Stimulated activated naive B cell treated with anti-CD40 and anti-IgM and Interleukin-4, amounts not matched to agents 10 μg/mL and 1 μg/mL and 100 μg/mL, for 72 hours (primary cell): ENCODE measurements at places on chromosomes 3 and 15.

DNA sequence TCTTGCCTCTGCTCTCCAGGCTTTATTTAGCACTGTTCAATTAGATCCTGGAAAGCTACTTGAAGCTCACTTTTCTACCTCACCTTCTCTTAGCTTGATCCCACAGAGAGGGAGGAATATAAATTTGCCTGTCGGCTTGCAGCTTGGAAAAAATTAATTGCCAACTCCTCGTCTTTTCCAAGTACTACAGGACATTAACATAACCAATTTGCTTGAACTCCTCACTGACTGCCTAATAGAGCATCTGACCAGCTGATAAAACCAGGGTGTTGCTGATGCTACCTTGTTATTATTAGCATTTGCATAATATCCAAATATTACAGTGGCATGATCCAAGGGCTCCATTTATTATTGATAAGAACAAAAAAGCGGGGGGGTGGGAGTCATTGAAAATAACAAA lies 561.8 kb downstream of the MCTP2 start:
- no peak for DNase-seq

DNA sequence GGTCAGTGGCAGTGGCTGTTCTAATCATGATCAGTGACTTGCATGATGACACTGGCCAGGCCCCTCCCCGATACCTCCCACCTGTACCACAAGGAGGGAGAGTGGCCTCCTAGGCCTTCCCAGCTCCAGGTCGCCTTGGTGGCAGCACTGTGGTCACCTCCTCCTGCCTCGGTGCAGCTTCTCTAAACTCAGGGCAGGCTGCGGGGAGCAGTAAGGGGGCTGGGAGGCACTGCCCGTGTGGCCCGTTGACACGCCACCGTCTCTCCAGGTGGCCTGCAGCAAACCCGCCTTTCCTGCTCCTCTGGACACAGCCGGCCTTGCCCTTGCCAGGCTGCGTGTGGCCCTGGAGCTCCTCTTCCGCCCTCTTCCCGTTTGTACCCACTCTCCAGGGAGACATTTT lies 184.1 kb downstream of the XXYLT1 start:
- DNase-seq = no peak

- DNase-seq = no peak
These were observed 74.0 kb downstream of the SATB1 start for GRCh38 chr3:18351069-18351628.

GRCh38 chr15:27486683-27487647 lies 516.0 kb downstream of the GABRG3 start:
- no peak for DNase-seq

DNA sequence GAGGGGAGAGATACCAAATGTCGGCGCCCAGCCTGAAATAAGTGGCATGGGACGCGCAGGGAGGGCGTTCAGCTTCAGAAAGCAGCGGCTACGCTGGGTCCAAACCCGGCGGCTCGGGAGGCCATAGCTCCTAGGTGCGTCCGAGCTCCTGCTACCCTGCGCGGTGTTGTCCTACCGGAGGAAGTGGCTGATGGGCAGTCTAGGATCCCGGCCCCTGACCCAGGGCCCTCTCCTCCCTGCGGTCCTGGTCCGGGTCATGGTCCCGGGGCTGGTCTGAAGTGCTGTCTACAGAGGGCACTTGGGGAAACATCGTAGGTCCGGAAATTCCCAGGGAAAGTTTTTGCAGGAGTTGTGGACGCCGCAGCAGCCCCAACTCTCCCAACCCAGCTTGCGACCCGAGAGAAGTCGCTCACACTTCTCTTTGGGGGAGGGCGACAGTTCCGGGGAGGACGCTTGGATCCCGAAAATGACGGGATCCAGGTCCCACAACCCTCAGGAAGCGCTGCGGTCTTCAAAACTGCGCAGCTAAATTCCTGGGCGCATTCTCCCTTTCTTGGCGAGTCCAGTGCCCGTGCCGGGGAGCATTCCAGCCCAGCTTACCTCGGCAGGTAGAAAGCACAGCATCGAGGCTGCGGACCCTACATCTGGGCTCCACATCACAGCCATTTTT lies 9.1 kb upstream of the FOXB1 start:
- no peak for DNase-seq

DNA sequence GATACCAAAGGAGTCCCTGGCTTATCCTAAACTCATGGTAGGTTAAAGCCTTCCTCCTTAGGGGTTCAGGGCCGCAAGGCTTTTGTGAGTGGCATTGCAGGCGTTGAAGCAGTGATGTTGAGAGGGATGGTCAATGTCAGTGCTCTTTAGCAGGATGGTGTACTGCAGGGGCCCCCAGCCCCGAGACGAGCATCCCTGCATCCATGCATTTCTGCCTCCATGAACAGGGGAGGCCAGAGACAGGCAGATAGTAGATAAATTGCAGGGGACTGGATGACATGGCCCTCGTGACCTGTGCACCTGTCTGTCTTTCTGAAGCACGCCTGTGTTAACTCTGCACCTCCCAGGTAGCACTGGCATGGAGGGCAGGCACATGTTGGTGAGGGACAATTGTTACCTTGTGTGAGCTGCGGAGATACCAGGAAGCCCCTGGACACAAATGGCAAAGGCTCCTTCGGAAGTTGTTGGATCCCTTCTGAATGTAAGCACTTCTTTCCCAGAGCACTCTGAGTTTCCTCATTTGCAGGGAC lies 133.5 kb downstream of the SNRPN start:
- DNase-seq = no peak

DNA sequence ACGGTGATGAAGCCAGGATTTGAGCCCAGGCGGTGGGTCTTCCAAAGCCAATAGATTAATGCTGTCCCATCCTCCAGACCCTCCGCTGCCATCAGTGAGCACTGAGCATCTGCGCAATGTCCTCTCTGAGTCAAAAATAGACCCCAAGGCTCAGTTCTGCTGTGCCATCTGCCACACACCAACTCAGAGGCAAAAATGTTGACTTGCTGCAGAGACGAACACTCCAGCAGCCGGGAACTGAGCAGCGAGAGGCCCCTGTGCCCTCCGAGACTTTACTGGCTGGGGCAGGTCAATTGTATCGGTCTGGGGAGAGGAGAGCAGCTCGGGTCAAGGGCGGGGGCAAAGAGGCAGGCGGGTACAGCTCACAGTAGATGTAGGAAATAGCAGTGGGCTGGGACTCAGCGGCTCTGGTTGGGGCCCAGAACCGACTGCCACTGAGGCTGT lies 41.5 kb upstream of the ATP2B2 start:
- no peak for DNase-seq

DNA sequence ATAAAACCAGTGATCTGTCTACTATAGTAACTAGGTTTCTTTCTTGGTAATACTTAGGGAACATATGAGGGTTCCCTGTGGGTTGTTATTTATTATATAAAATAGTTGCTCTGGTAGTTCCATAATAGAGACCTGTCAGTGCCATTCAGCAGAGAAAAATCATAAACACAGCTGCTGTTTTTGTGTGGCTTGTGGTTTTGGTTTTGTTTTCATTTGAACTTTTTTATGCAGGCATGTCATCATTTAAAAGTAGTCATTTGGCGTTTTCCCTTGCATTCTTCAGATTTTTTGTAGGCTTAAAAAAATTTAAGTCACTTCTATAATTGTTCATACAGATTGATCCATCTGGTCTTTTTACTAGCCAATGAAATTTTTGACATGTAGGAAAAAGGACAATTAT lies 47.9 kb downstream of the PIK3CA start:
- DNase-seq = no peak

GRCh38 chr3:72021531-72021930 lies 236.6 kb upstream of the PROK2 start:
- DNase-seq = no peak

DNA sequence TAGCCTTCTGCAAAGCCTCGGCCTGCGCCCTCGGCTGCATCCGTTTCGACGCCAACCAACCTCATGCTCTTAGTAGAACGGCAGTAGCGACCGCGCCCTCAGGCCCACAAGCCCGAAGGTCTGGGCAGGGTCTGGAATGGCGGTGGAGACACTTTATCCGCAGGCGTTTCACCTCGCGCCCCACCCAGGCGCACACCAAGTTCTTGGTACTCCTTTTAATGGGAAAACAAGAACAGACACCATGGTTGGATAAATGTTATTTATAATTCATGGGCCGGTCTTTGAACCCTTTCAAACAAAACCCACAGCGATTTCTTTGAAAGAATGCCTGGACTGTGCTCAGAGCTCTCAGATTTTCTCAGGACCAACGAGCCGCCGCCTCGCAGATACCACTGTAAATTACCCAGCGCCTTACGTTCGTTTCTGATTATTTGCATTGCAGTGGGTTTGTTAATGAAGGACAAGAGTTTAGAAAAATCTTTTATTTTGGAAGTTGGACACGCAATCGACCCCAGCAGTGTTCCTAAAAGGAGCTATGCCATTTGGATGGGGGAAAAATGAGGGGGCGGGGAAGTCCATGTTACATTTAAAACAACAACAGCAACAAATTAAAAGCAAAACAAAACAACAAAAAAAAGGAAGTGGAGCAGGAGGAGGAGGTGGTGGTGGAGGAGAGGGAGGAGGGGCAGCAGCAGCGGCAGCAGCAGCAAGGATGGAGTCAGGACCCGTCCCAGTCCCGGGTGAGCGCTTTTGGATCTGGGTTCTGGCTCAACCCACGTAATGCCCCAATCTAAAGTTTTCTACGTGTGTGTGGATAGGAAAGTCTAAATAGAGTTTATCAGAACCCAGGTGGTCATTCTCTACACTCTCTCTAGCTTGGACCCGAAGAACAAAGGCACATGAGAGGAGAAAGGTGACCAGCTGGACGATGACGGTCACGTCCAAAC lies 993 bp upstream of the ISL2 start:
- no peak for DNase-seq

DNA sequence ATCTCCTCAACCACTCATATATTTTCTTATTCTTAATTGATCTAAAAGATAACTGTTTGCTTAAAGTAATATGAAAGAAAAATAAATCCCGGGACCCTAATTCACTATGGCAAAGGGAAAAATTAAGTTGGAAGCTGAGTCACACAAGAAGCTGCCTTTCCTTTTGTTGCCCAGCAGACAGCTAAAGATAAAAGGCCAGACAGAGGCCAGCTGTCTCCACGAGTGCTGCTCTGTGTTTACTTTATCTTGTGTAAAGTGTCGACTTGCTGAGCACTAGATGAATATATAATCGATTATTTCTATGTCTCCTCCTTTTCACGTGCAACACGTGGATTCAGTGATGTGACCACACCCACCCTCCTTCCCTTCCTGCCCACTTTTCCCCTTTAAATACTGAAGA lies 52.8 kb upstream of the NSMCE3 start:
- DNase-seq = no peak

DNA sequence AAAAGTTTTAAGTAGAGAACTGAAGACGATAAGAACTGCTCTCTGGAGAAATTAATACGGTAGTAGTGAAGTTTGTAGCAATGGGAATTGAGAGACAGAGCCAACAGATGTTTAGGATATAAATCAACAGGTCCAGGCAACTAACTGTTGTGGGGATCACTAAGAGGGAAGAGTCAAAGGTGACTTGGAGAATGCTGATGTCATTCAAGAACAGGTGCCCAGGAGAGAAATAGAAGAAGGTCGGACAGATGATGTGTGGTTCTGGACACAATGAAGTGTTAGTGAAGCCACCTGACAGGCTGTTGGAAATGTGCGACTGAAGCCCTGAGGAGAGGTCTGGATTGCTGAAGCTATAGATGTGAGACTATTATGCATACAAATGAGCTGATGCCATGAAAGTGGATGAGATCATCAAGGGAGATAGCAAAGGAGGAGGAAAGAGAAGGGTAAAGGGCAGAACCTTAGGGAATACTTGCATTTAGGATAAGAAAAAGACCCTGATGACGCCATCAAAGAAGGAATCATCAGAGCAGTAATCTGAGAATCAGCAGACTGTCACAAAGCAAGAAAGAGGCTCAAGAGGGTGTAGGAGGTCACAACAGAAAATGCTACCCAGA lies 183.7 kb downstream of the FRMD5 start:
- no peak for DNase-seq

DNA sequence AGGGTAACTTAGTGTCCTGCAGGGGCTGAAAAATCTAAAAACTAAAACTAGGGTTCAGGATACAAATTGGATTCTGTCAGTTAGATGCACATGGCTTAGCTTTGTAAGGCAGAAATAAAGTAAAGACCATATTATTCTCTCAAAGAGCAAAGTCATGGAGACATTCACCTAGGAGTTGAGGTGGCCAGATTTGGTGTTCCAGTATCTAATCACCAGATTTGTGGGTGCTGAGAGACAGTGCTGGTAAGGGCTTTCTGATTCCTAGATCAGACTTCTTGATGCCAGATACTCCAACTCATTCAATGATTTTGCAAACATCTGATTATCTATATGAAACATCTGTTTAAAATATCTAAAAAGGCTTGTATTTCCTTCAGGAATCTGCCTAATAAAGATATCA lies 28.3 kb upstream of the TBC1D5 start:
- no peak for DNase-seq

- DNase-seq = no peak
These were observed 72.3 kb downstream of the ITGB5 start for GRCh38 chr3:124814620-124815421.

GRCh38 chr3:66394019-66394752 lies 106.6 kb downstream of the LRIG1 start:
- peak; percentile 49 for DNase-seq

- no peak for DNase-seq
These were observed 151.7 kb downstream of the MEGF11 start for GRCh38 chr15:66101715-66102395.

DNA sequence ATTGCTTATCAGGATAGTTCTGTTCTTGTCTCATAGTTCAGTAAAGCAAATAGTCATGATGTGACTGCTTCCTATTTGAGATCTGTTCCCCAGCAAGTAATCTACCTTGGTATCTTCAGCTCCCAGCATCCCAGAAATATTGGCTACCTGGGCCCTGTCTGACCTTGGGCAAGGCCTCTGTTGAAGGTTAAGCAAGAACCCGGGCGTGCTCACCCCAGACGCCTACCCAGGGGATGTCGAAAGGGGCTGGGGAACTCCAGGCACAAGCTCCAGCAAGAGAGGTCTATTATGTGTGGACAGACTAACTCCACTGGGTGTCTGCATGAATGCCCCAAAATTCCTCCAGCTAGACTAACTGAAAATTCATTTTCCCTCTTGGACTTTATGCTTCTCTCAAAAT lies 37.3 kb upstream of the IGF1R start:
- DNase-seq = no peak

GRCh38 chr3:43268636-43269035 lies 17.7 kb upstream of the SNRK start:
- DNase-seq = no peak

- DNase-seq = peak; percentile 29
These were observed 27.5 kb upstream of the CFAP161 start for GRCh38 chr15:81106560-81106959.
